Thoracic aorta (tissue), 2 donors: ENCODE measurements at places on chromosomes 11 and 22. TPM values are rescaled to one million over a fixed set of nuclear protein-coding genes. Genes with fewer than 3 reads are reported as not detected.

- H3K27me3 ChIP-seq, result no peaks in the 10 kb centered on the region
- H3K4me1 ChIP-seq, result no peaks in the 10 kb centered on the region
- H3K36me3 ChIP-seq, result no peaks in the 10 kb centered on the region
- DNase-seq, result no peak
- H3K4me3 ChIP-seq, result no peak overlapping the region
- no peak overlapping the region for H3K27ac ChIP-seq
These were observed 1440.7 kb upstream of the RAG2 start for GRCh38 chr11:38038777-38039176.

The IGLL1 gene
- total RNA-seq, result not detected

- peak overlapping the region; percentile 100 for H3K27ac ChIP-seq
- H3K36me3 ChIP-seq, result no peaks in the 10 kb centered on the region
- H3K4me1 ChIP-seq, result peaks cover 9% of the 10 kb centered on the region
- H3K27me3 ChIP-seq, result no peaks in the 10 kb centered on the region
These were observed 521 bp upstream of the PTS start for GRCh38 chr11:112225753-112226061.

DNA sequence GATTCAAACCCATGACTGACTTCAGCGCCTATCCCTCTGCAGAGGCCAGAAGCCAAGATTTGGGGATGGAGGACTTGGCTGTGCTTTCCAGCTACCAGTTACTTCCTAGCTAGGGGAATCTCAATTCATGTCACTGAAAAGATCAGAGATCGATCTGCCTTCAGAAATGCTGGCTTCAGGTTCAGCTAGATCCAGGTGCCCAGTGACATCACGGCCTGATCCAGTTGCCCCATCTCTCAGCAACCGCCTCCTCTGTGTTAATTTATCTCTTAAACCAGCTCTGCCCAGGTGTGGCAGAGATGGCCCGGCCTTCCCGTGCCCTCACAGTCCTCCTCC, 24.2 kb downstream of the CYTH4 start:
- H3K27me3 ChIP-seq, result no peaks in the 10 kb centered on the region
- H3K4me1 ChIP-seq, result peaks cover 22% of the 10 kb centered on the region
- no peaks in the 10 kb centered on the region for H3K36me3 ChIP-seq
- peak overlapping the region; percentile 15 for H3K27ac ChIP-seq
- DNase-seq, result no peak
- no peak overlapping the region for H3K4me3 ChIP-seq

DNA sequence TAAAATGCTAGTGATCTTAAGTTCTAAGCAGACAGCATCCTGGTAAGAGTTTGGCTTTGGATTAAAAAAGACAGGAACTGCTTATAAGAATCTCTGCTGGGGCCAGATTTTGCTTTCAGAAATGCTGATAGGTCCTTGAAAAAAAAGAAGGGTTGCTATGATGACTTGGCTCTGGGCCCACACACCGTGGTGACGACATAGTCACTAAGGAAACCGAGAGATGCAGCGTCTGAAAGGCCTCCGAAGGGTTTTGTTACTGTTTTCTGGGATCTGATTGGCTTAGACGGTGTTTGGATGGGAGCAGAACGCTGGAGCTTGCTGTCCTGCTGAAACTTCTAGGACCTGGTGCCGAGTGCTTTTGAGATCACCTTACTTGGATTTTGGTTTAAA, 8.4 kb downstream of the FAM118A start:
- peaks cover 5% of the 10 kb centered on the region for H3K36me3 ChIP-seq
- H3K4me1 ChIP-seq, result peaks cover 18% of the 10 kb centered on the region
- peak overlapping the region; percentile 55 for H3K4me3 ChIP-seq
- H3K27ac ChIP-seq, result peak overlapping the region; percentile 95

The RAB30 gene
- total RNA-seq, result 16.6 TPM

The RDX gene
- total RNA-seq, result 86.8 TPM

The OR52I2 gene
- not detected for total RNA-seq

DNA sequence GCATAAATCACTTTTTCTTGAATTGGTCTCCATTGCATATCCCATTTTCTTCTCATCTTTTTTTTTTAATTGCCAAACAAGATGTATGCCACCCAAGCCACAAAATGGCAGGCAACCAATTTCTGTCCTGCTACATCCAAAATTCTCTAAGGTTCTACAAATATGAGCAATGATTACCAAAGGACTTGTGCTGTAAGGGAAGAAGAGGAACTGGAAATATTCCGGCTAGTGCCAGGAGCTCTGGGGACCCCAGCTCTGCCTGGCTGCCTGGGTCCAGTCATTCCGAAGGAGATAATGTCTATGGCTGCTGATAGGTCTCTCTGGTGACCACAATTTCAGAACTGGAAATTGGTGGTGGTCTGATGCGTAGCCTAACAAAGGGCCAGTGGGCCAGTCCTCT, 17.1 kb upstream of the SNX32 start:
- peaks cover 4% of the 10 kb centered on the region for H3K36me3 ChIP-seq
- H3K27me3 ChIP-seq, result no peaks in the 10 kb centered on the region
- no peak overlapping the region for H3K27ac ChIP-seq
- DNase-seq, result no peak
- H3K4me3 ChIP-seq, result no peak overlapping the region
- H3K4me1 ChIP-seq, result peaks cover 12% of the 10 kb centered on the region

DNA sequence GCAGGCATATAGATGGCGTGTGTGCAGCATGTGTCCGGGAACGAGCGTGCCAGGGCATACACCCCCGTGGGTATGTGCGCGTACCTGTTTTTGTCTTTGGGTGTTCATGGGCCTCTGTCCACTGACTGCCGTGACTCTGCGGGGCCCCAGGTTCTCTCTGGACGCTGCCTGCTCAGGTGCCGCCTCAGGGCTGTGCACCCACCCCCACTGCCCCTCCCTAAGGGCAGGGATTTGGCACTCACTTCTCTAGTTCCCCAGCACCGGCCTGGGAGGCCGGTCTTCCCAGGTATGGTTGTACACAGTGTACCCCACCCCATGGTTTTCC, 111.5 kb downstream of the ST3GAL4 start:
- peaks cover 8% of the 10 kb centered on the region for H3K4me1 ChIP-seq
- no peak overlapping the region for H3K4me3 ChIP-seq
- H3K36me3 ChIP-seq, result no peaks in the 10 kb centered on the region
- no peaks in the 10 kb centered on the region for H3K27me3 ChIP-seq
- DNase-seq, result no peak

GRCh38 chr11:1067812-1068496, 6.7 kb upstream of the MUC2 start:
- DNase-seq, result no peak
- no peak overlapping the region for H3K4me3 ChIP-seq
- H3K27me3 ChIP-seq, result no peaks in the 10 kb centered on the region
- no peaks in the 10 kb centered on the region for H3K36me3 ChIP-seq
- H3K4me1 ChIP-seq, result no peaks in the 10 kb centered on the region
- no peak overlapping the region for H3K27ac ChIP-seq

GRCh38 chr11:110130642-110131238, 37.5 kb downstream of the ZC3H12C start:
- H3K36me3 ChIP-seq, result no peaks in the 10 kb centered on the region
- DNase-seq, result no peak
- no peak overlapping the region for H3K4me3 ChIP-seq
- H3K27me3 ChIP-seq, result no peaks in the 10 kb centered on the region
- H3K27ac ChIP-seq, result no peak overlapping the region
